ENCODE measurements at places on chromosomes 11 and 22.

GRCh38 chr11:131602431-131602830 lies 232.0 kb downstream of the NTM start:
- no peak for DNase-seq

DNA sequence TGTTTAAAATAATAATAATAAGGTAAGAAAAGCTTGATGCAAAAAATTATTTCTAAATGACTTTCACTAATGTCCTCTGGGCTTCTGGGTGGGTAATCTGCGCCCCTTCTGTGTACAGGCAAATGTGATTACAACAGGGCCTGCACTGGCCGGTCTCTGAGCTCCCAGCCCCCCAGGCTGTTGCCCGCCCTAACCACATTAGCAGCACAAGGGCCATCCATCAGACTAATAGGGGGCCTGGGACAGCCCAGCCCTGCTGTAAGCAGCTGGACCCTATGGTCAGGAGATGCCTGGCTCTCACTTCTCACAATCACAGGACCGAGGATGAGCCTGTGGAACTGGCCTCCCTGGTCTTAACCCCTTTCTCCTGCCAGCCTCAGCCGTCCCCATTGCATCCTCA lies 388.4 kb downstream of the BUD13 start:
- no peak for DNase-seq

DNA sequence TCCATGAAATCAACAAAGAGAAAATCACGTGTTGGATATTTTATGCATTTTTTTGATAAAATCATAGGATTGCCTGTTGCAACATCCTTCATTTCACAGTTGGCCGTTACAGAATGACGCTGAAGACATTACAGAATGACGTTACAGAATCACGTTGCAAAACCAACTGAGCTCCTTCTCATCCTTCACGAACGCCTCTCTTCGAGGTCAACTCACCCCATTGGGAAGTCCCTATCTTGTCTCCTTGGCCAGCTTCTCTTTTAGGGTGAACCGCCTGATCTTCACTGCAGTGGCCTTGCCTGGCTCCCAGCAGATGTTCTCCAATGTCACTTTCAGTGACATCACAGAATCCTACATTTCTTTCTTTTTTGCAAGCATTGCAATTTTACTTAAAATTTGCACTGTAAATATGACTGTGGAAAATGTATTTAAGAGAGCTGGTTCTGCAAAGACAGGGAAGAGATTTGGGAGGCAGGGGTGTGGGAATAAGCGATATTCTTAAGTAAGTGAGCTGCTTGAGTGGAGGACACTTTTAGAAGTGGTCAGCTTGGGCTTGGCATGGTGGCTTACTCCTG lies 5.1 kb downstream of the KRTAP5-7 start:
- no peak for DNase-seq

DNA sequence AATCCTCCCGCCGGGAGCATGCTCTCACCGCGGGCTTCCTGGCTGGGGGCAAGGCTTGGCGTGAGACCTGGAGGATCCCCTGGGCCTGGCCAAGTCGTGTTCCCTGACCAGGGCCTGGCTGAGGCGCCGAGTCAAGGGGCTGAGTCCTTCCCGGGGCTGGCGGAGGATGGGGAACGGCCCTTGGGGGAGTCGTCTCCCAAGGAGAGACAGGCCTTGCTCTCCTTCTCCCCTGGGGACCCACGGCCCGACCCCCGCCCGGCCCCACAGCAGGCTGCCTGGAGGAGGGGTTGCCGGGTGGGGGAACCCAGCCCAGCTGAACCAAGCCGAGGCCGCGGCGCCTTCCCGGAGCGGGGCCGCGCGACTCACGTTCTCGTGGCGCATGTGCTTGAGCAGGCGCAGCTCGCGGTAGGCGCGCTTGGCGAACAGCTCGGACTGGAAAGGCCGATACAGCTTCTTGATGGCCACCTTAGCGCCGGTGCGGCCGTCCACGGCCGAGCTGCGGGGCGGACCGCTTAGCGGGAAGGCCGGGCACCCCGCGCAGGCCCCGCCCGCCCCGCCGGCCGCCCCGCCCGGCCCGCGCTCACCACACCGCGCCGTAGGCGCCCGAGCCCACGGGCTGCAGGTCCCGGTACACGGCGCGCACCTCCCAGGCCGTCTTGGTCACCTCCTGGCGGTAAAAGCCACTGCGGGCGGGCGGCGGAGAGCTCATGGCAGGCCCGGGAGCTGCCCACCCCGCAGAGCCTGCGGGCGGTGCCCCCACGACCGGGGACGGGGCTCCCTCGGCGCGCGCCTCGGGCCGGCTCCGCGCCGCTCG lies 475 bp downstream of the MAPK12 start:
- DNase-seq: no peak

DNA sequence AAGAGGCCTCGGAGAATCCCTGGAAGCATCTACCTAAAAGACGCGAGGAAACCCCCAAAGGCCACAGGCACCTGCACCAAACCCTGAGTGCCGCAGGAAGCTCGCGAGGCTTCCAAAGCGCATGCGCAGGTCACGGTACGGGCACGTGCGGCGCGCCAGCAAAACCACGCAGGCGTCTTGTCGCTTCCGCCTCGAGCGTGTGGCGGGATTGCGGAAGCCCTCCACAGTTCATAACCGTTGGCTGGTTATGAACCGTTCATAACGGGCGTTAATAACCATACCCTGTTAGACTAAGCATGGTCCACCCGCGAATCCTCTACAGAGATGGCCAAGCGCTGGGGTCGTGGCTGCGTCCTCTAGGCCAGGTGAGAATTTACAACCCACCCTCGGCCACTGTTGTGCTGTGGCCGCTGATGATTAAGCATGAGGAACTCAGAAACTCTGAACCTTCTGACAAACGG lies 46.4 kb downstream of the MORC2 start:
- peak; percentile 81 for DNase-seq

GRCh38 chr11:101003468-101003867 lies 126.1 kb downstream of the PGR start:
- no peak for DNase-seq

GRCh38 chr11:122976734-122977469 lies 4.7 kb downstream of the BSX start:
- DNase-seq: no peak

- no peak for DNase-seq
Observed at GRCh38 chr22:40403651-40404050, 33.3 kb downstream of the SGSM3 start.

- DNase-seq: no peak
Observed at GRCh38 chr11:89293965-89294679, 116.4 kb downstream of the TYR start.

DNA sequence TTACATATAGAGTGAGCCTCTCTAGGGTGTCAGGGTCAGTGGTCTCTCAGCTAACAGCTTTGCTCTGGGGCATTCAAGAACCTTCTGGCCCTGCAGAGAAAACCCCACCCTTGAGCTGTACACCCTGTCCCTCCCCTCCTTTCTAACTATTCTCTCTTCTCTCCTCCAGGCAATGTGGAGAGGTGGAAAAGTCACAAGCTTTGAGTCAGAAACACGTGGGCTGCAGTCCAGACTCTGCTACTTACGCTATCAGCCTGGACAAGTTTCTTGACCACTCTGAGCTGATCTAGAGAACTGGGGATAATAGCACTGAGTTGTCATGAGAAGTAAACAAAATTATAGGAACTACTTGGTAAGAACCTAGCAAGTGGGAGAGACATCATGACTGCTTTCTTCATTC lies 10.7 kb upstream of the FAM83F start:
- DNase-seq: no peak

DNA sequence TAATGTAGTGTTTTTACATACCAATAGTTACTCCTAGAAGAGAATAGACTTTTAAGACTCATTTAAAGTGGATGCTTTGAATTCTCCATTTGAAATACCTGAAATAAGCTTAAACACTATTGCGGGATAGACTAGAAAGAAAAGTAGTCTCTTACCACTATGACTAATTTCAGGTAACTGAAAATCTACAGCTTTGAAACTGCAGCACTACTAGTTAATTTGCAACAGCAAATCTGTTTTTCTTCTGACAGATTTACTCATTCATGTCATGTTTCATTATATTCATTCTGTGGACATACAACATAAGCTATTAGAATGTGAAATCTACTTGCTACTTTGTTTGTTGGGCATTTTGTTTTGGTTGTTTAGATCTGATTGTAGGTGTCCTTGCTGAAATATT lies 153.6 kb downstream of the MAML2 start:
- DNase-seq: no peak

DNA sequence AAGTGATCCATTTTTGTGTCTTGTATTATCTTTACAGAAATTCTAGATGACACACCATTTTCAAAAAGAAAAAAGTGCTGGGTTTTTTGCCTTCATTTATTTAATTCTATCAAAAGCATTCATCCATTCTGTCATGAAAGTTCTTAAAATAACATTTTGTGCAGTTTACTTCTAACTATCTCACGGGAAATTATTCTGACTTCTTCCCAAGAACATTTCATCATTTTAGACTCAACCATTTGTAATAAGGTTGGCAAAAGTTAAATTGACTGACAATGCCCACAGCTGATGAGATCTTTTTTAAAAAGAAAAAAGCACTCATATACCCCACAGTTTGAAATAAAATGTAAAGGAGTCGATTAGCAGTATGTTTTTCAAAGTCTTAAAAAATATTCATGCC lies 68.5 kb downstream of the SBF2 start:
- no peak for DNase-seq

- DNase-seq: no peak
Observed at GRCh38 chr11:44910591-44910990, 40.1 kb downstream of the TP53I11 start.

GRCh38 chr11:36818410-36818809 lies 220.4 kb upstream of the RAG2 start:
- DNase-seq: no peak

- no peak for DNase-seq
Observed at GRCh38 chr11:18521122-18521521, 5.6 kb downstream of the TSG101 start.

DNA sequence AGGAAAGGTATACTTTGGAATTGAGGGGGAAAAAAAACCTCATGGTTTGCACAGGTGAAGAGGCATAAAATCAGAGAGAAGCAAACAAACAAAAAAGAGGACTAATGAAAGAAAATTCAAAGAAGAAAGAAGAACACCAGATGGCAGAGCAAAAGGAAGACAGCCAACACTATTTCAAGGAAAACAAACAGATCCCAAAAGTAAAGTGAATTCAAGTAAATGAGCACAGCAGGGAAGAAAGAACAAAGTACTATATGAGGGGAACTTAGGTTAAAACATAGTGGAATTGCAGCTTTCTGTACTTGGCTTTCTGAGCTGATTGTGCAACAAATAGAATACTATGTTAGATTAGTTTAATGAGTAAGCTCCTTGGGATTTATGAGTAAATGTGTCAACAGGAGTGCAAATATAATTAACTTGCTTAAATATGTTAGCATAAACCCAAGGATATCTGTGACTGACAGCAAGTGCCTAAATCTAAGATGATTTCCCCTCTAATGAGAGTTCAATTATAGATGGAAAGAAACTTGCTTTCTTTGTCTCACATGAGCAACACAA lies 404.6 kb upstream of the CNTN5 start:
- DNase-seq: no peak

GRCh38 chr11:85699957-85700741 lies 14.2 kb upstream of the CCDC89 start:
- DNase-seq: no peak

- no peak for DNase-seq
Observed at GRCh38 chr11:95296621-95297025, 65.6 kb upstream of the SESN3 start.

DNA sequence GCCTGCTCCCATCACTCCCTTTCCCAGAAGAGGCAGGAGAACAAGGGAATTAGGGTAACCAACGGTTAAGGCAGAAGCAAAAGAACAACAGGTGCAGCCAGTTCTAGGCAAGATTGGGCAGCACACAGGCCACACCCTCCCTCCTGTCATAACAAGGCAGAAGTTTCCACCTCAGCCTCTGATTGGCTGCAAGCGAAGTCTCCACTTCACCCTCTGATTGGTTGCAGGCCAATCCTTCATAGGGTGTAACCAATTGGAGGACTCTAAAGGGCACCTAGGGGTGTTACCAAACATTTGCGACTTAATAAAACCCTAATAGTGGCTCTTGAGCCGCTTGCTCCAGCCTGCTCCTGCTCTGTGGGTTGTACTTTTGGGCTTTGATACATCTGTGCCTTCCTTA lies 153.8 kb downstream of the CACNA1I start:
- no peak for DNase-seq

- no peak for DNase-seq
Observed at GRCh38 chr22:20622650-20623339, 115.4 kb downstream of the MED15 start.

GRCh38 chr11:20627701-20628100 lies 28.3 kb downstream of the SLC6A5 start:
- DNase-seq: no peak

GRCh38 chr11:280706-281485 lies 2.7 kb downstream of the NLRP6 start:
- DNase-seq: peak; percentile 3

DNA sequence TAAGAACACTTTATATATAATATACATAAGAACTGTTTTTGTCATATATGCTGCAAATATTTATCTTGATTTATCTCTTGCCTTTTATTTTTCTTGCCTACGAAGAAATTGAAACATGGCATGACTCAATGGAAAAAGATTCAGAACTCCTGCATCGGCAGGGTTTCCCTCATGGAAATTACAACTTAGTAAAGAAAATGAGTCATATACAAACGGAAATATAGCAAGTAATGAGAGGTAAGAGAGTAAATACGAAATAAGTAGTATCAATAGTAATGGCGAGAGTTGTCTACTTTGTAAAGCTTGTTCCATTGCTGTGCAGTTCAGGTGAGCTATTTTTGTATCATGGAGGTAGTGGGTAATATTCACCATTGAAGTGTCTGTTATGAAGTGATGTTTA lies 350.4 kb downstream of the DDX10 start:
- no peak for DNase-seq

GRCh38 chr11:96361778-96362177 lies 18.8 kb upstream of the MAML2 start:
- no peak for DNase-seq

DNA sequence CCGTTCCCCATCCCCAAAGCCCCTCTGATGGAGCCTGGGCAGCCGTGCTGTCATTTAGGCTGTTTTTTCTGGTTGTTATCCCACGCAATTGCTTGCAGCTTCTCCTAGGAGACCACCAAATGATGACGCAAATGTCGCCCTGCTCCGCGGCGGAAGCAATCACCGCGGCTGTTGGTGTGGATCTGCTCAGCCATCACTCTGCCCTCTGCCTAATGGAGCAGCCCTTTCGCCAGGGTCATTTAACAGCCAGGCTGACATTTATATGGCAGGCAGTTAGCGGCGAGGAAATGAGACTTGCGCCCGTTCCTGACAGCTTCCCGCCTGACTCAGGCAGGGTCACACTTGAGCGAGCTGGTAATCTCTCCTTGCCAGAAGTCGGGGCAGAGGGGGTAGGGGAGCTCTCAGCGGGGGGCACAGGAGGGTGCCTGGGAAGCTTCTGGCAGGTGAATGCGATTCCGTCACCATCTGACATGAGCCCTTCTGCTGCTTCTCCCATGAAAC lies 97.9 kb upstream of the RTL6 start:
- no peak for DNase-seq

Measured in heart right ventricle (tissue), 16 donors.